Psoas muscle (tissue), 8 donors: ENCODE measurements at places on chromosomes 12 and 14. TPM values are rescaled to one million over a fixed set of nuclear protein-coding genes. Genes with fewer than 3 reads are reported as not detected.
A peak's percentile ranks its signal among the peaks of the same experiment; 100 is the strongest.

Gene SLC25A47
- 0.12 TPM for total RNA-seq

Gene CMA1
- total RNA-seq: not detected

DNA sequence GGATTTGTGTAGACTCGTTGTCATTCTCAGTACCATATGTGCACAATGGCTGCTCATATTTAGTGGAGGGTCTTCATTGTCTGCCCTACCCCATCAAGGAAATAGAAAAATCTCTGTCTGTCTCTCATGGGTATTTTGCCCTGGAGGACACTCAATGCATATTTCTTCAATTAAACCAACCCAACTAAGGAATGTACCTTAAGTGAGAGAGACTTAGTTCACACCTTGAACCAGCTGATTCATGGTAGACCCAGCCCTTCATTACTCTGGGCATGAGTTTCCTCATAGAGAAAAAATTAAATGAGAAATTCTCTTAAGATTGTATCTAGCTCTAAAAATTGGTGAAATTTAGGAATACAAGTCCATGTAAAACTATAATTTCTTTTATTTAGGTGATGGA is 107.1 kb upstream of the PLEKHG7 start:
- no peaks in the 10 kb centered on the region for H3K36me3 ChIP-seq
- H3K4me3 ChIP-seq: no peak overlapping the region
- no peak overlapping the region for H3K27ac ChIP-seq
- no peaks in the 10 kb centered on the region for H3K27me3 ChIP-seq
- no peak for DNase-seq

DNA sequence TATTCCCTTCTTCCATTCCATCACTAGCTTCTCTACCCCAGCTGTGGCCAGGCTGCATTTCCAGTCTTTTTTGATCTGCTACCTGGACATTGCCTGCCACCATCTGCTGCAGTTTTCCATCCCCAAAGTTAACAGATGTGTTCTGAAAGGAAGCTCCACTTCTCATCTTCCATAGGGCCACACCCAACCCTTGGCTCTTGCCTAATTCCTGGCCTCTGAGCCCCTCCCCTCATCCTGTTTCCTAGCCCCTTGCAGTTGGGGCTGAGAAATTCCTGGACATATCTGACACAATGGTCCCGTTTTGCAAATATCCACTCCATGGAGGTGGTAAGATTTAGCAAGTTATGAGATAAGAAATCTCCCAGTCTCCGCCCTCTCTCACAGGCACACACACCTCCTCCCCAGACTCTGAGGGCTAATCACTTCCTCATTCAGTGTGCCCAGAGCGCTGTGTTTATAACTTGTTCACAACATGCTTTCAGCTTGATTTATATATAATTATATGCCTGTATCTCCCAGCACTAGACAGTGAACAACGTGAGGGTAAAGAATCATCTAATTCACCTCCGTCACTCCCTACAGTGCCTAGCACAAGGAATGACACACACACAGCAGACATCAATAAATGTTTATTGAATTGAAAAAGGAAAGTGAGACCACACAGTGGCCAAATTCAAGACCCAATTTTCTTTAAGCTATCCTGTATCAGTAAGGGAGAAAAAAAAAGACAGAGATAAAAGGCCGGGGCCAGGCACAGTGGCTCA is 13.4 kb downstream of the SMUG1 start:
- H3K36me3 ChIP-seq: peaks cover 8% of the 10 kb centered on the region
- H3K4me3 ChIP-seq: no peak overlapping the region
- no peak overlapping the region for H3K27ac ChIP-seq
- H3K4me1 ChIP-seq: peaks cover 6% of the 10 kb centered on the region
- H3K27me3 ChIP-seq: no peaks in the 10 kb centered on the region

GRCh38 chr14:24806061-24806678 is 172.2 kb upstream of the GZMB start:
- DNase-seq: peak; percentile 68
- H3K4me3 ChIP-seq: no peak overlapping the region
- H3K27ac ChIP-seq: no peak overlapping the region
- no peaks in the 10 kb centered on the region for H3K27me3 ChIP-seq
- H3K4me1 ChIP-seq: no peaks in the 10 kb centered on the region

DNA sequence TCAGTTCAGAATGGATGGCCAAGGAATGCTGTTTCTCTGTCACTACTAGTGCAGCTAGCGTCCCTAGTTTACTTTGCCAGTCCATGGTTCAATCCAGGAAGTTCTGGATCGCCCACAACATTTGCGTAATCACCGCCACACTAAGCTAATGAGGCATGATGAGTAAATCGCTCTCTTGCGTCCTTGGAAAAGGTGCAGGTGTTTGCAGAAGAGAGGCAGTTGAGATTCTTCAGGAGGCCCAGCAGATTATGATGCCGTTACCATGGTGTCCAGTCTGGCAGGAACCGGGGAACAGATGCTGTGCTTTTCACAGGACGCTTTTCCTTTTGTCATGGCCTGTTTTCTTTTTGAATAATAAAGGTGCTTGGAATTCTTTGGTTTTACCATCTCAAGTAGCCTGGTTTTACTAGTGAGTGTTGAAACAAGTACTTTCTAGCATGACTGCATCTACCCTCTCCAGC is 9.0 kb downstream of the TPH2 start:
- H3K27ac ChIP-seq: no peak overlapping the region
- H3K27me3 ChIP-seq: no peaks in the 10 kb centered on the region
- DNase-seq: no peak
- H3K4me3 ChIP-seq: no peak overlapping the region
- no peaks in the 10 kb centered on the region for H3K36me3 ChIP-seq

GRCh38 chr12:131209082-131210070 is 255.7 kb downstream of the ADGRD1 start:
- no peak overlapping the region for H3K4me3 ChIP-seq
- no peak overlapping the region for H3K27ac ChIP-seq
- DNase-seq: peak; percentile 15
- no peaks in the 10 kb centered on the region for H3K4me1 ChIP-seq
- no peaks in the 10 kb centered on the region for H3K27me3 ChIP-seq

DNA sequence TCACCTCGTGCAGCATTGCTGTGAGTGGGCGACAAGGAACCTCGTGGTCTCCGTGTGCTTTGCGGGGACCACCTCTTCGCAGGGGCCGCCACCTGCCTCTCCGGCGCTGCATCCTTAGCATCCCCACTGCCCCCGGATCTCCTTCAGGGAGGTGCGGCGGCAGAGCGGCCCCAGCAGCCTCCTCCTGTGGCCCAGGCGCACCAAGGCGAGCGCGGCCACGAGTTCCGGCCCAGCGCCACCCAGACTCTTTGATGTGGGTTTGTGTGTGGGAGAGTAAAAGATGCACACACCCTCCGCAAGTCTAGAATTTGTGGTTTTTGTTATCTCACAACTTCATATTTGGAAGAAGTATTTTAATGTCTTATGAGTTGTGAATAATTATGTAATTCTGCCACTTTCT is 118.8 kb upstream of the DIO3 start:
- no peaks in the 10 kb centered on the region for H3K36me3 ChIP-seq
- no peak overlapping the region for H3K27ac ChIP-seq
- H3K4me3 ChIP-seq: no peak overlapping the region
- DNase-seq: no peak
- no peaks in the 10 kb centered on the region for H3K4me1 ChIP-seq

- no peak for DNase-seq
- no peak overlapping the region for H3K27ac ChIP-seq
- no peaks in the 10 kb centered on the region for H3K36me3 ChIP-seq
- H3K27me3 ChIP-seq: no peaks in the 10 kb centered on the region
Observed at GRCh38 chr12:24554612-24555295, 394.1 kb downstream of the BCAT1 start.

- H3K4me1 ChIP-seq: no peaks in the 10 kb centered on the region
- no peak overlapping the region for H3K27ac ChIP-seq
- no peaks in the 10 kb centered on the region for H3K36me3 ChIP-seq
- no peaks in the 10 kb centered on the region for H3K27me3 ChIP-seq
- H3K4me3 ChIP-seq: no peak overlapping the region
Observed at GRCh38 chr12:29255042-29255441, 106.0 kb downstream of the FAR2 start.

DNA sequence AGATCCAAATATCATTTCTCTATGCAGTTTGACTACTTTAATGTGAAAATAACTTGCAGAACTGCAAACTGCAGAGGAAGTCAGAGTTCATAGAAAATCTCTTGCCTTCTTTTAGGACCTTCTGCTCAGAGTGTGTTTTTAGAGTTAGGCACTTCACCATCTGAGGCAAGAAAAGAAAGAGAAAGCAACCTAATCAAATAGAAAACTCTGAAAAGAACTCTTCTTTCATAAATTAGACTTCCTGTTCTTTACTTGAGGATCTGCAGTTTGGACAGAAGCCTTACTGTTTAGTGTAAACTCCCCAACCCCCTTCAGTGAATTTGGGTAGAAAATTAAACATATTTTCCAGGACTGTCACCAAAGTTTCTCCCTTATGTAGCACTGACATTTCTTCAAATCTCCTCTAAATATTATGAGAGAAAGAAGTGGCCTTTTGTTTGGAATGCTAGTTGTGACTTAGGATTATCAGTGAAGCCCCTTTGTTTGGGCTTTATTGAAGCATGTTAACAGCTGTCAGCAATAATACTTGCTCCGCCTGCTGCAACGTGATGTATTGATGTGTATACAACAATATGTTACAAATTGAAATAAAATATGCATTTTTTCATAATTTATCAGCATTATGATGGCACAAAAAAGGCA is 99.5 kb downstream of the PDZRN4 start:
- no peak for DNase-seq
- no peaks in the 10 kb centered on the region for H3K4me1 ChIP-seq
- no peaks in the 10 kb centered on the region for H3K27me3 ChIP-seq
- no peaks in the 10 kb centered on the region for H3K36me3 ChIP-seq
- no peak overlapping the region for H3K27ac ChIP-seq
